ENCODE measurements at places on chromosomes 13 and 19.

DNA sequence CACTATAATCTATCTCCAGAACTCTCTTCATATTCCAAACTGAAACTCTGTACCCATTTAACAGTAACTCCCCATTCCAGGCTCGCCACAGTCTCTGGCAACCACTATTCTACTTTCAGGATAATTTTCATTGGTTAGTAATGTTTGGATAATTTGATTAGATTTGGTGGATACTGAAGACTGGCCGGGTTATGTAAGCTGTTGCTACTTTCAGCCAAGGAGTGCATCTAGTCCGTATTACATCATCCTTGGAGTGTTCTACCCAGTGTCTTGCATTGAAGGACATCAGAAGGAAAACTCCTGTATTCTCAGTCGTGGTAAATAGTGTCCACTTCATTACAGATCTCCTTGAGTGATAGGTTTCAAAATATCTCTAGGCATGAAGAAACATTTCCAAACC, 60.5 kb downstream of the PCCA start:
- H3K4me1 ChIP-seq: no peaks in the 10 kb centered on the region
- H3K27ac ChIP-seq: no peak overlapping the region
- DNase-seq: no peak
- no peak overlapping the region for H3K4me3 ChIP-seq

- no peaks in the 10 kb centered on the region for H3K36me3 ChIP-seq
- no peaks in the 10 kb centered on the region for H3K4me1 ChIP-seq
- H3K4me3 ChIP-seq: no peak overlapping the region
- H3K27ac ChIP-seq: no peak overlapping the region
- no peak for DNase-seq
- H3K27me3 ChIP-seq: no peaks in the 10 kb centered on the region
Observed at GRCh38 chr19:5684694-5685430, 4.0 kb downstream of the HSD11B1L start.

GRCh38 chr19:46981286-46981945, 38.2 kb upstream of the NPAS1 start:
- no peaks in the 10 kb centered on the region for H3K27me3 ChIP-seq
- no peak overlapping the region for H3K27ac ChIP-seq
- no peak for DNase-seq
- H3K36me3 ChIP-seq: no peaks in the 10 kb centered on the region
- peaks cover 51% of the 10 kb centered on the region for H3K4me1 ChIP-seq

DNA sequence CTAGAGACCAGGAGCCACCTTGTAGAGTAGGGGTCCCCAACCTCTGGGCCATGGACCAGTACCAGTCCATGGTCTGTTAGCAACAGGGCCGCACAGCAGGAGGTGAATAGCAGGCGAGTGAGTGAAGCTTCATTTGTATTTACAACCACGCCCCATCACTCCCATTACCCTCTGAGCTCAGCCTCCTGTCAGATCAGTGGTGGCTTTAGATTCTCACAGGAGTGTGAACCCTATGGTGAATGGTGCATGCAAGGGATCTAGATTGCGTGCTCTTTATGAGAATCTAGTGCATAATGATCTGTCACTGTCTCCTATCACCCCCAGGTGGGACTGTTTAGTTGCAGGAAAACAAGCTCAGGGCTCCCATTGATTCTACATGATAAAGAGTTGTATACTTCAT, 303.6 kb downstream of the KCNRG start:
- no peaks in the 10 kb centered on the region for H3K36me3 ChIP-seq
- H3K4me1 ChIP-seq: peaks cover under 1% of the 10 kb centered on the region
- H3K27me3 ChIP-seq: no peaks in the 10 kb centered on the region
- H3K4me3 ChIP-seq: no peak overlapping the region
- H3K27ac ChIP-seq: no peak overlapping the region
- no peak for DNase-seq

DNA sequence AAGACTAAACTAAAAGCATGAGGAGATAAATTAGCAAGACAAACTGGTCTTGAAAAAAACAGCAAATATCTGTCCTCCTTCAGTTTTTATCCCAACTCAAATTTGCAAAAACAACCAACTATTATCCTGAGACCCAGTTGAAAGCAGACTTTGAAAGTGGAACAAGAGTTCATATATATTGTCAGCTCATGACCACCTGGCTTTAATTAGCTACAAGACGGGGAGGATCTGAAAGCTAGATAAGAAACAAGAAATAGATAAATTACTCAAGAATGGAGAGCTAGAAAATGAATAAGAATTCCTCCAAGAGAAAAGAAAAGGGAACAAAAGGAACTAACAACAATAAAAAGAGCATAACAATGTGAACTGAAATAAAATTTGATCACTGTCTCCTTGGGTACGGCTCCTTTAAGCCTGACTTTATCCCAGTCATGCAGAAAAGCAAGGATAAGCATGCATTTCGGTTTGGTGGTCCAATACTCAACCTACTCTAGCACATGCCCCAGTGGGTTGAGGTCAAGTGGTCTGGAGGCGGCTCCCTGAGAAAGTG, 246.9 kb downstream of the DCLK1 start:
- H3K27me3 ChIP-seq: no peaks in the 10 kb centered on the region
- no peak for DNase-seq

- H3K27ac ChIP-seq: no peak overlapping the region
- H3K4me1 ChIP-seq: no peaks in the 10 kb centered on the region
- no peaks in the 10 kb centered on the region for H3K27me3 ChIP-seq
- no peak for DNase-seq
- H3K36me3 ChIP-seq: no peaks in the 10 kb centered on the region
Observed at GRCh38 chr13:31374682-31375081, 174.9 kb downstream of the B3GLCT start.

DNA sequence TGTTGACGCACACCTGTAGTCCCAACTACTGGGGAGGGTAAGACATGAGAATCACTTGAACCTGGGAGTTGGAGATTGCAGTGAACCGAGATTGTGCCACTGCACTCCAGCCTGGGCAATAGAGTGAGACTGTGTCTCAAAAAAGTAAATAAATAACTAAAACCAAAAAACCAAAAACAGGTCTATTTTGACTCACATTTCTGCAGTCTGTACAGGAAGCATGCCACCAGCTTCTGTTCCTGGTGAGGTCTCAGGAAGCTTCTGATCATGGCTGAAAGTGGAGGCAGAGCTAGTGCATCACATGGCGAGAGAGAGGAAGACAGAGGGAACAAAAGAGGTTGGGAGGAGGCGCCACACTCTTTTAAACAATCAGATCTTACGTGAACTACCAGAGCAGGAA, 142.5 kb downstream of the ITGBL1 start:
- no peak overlapping the region for H3K27ac ChIP-seq
- no peaks in the 10 kb centered on the region for H3K4me1 ChIP-seq

DNA sequence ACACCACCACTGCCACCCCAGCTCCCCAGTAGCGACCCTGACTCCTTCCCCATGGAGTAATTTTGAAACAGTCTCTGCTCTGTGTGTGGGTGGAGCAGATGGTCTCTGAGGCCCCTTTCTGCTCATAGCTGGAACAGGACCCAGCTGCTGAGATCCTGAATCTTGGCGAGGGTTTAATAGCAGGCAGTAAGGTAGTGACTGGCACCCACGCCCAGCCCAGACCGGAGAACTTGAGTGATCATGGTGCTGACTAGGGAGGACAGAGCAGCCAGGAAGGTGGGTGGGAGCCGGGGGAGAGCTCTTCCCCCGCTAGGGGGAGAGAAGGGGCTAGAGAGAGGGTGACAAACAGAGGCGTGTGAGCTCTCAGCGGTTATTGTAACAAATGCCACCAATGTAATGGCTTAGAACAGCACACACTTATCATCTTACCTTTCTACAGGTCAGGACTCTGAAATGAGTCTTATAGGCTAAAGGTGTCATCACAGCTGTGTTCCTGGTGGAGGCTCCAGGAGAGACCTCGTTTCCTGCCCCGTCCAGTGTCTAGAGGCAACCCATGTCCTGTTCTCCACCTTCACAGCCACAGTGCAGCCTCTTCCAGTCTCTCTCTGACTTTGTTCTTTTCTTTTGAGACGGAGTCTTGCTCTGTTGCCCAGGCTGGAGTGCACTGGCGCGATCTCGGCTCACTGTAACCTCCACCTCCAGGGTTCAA, 7.2 kb upstream of the ACER1 start:
- H3K4me1 ChIP-seq: peaks cover 11% of the 10 kb centered on the region
- H3K27me3 ChIP-seq: no peaks in the 10 kb centered on the region
- no peaks in the 10 kb centered on the region for H3K36me3 ChIP-seq
- peak; percentile 61 for DNase-seq

DNA sequence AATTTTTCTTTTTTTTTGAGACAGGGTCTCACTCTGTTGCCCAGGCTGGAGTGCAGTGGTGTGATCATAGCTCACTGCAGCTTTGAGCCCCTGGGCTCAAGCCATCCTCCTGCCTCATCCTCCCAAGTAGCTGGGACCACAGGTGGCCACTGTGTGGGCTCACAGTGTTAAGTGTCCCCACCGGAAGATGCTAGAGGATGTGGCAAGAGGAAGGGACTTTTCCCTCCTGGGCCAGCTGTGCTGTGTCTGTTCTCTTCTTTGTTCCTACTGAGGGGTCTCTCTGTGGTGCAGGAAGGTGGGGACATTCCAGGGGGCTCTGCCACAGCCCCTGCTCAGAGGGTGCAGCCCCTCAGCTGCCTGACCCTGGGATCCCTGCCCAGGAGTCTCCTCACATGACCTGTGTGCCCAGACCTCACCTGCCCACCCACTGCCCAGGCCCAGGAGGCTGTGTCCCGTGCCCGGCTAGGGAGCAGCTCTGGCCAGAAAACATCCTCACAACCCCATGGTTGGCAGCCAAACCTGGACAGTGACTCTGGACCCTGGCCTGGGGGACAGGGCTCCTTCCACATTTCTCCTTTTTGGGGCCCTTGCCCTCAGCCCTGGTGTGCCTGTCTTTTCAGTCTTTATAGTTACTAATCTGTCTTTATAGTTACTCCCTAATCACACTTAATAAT, 14.4 kb upstream of the ANKRD10 start:
- H3K27ac ChIP-seq: no peak overlapping the region
- no peaks in the 10 kb centered on the region for H3K36me3 ChIP-seq
- no peaks in the 10 kb centered on the region for H3K4me1 ChIP-seq

DNA sequence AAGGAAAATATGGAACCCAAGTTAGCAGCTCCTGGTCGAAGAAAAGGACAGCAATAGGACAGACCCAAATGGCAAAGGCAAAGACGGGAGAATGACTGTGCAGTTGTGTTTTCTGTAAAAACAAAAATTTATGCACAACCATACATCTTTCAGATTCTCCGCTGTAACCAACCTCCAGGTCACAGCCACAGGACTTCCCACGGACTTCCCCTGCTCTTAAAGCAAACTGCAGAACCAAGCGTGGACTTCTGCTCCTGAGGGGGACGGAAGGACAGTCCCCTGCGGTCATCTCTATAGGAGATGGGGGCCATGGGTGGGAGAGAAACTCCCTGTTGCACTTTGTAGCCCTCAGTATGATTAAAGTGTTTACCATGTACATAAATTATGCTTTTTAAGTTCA, 2.5 kb downstream of the GRTP1 start:
- H3K4me3 ChIP-seq: no peak overlapping the region
- no peaks in the 10 kb centered on the region for H3K4me1 ChIP-seq
- no peak for DNase-seq
- H3K27me3 ChIP-seq: no peaks in the 10 kb centered on the region
- no peak overlapping the region for H3K27ac ChIP-seq
- H3K36me3 ChIP-seq: no peaks in the 10 kb centered on the region

GRCh38 chr19:51694318-51695085, 1.4 kb downstream of the SPACA6 start:
- DNase-seq: no peak
- H3K4me1 ChIP-seq: peaks cover 10% of the 10 kb centered on the region
- H3K27me3 ChIP-seq: no peaks in the 10 kb centered on the region
- no peak overlapping the region for H3K4me3 ChIP-seq
- peaks cover 47% of the 10 kb centered on the region for H3K36me3 ChIP-seq

DNA sequence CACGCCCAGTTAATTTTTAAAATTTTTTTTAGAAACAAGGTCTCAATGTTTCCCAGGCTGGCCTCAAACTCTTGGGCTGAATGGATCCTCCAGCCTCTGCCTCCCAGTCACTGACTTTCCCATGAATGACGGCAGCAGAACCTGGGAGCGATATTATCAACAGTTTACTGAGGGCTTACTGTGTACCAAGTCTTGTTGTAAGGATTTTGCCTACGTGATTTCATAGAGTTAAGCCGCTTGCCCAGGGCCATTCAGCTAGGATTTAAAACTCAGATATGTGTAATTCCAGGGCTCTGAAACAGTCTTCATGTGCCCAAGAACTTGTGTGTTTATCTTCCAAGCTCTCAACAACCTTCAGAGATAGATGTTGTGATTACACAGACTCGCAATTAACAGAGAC, 6.0 kb upstream of the KXD1 start:
- no peaks in the 10 kb centered on the region for H3K36me3 ChIP-seq
- no peak overlapping the region for H3K27ac ChIP-seq
- no peak overlapping the region for H3K4me3 ChIP-seq
- DNase-seq: no peak

DNA sequence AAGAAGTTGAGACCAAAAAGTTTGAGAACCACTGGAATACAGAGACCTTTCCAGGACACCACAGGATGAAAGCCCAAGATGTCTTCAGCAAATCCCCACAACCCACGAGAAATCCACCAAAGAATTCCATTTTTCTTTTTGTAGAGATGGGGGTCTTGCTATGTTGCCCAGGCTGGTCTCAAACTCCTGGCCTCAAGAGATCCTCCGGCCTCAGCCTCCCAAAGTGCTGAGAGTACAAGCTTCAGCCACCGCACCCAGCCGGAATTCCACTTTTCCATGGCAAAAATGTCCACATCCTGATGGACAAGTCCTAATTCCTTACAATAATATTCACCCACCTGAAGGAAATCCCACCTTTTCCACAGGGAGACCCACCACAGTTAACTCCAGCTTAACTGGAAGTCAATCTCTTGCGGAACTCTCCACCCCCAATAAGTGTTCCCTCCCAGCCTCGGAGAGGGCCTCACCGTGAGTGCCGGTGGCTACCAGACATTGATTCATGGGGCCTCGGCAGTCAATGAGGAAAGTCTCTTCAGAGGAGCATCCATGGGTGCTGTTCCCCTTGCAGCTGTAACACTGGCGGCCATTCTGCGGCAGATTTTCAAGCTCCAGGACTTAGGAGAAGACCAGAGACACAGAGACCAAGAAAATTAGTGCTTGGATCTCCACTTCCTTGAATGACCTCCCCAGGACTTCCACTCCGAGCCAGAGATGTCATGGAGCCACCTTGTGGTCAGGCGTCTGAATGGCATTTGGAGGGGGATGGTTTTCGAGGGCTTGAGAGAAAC, 12.3 kb upstream of the CADM4 start:
- peak; percentile 76 for DNase-seq
- H3K27ac ChIP-seq: no peak overlapping the region
- H3K36me3 ChIP-seq: peaks cover 53% of the 10 kb centered on the region
- no peaks in the 10 kb centered on the region for H3K27me3 ChIP-seq

GRCh38 chr19:29831686-29832085, 19.9 kb downstream of the CCNE1 start:
- no peak overlapping the region for H3K27ac ChIP-seq
- no peaks in the 10 kb centered on the region for H3K4me1 ChIP-seq
- H3K4me3 ChIP-seq: no peak overlapping the region
- DNase-seq: no peak

GRCh38 chr13:85405316-85405897, 393.8 kb downstream of the SLITRK6 start:
- no peak overlapping the region for H3K27ac ChIP-seq
- no peak overlapping the region for H3K4me3 ChIP-seq
- H3K4me1 ChIP-seq: no peaks in the 10 kb centered on the region
- DNase-seq: no peak
- H3K36me3 ChIP-seq: no peaks in the 10 kb centered on the region

Data from A673 (cell line).